T1000 (cell line): ENCODE measurements at places on chromosomes 13 and 19.

DNA sequence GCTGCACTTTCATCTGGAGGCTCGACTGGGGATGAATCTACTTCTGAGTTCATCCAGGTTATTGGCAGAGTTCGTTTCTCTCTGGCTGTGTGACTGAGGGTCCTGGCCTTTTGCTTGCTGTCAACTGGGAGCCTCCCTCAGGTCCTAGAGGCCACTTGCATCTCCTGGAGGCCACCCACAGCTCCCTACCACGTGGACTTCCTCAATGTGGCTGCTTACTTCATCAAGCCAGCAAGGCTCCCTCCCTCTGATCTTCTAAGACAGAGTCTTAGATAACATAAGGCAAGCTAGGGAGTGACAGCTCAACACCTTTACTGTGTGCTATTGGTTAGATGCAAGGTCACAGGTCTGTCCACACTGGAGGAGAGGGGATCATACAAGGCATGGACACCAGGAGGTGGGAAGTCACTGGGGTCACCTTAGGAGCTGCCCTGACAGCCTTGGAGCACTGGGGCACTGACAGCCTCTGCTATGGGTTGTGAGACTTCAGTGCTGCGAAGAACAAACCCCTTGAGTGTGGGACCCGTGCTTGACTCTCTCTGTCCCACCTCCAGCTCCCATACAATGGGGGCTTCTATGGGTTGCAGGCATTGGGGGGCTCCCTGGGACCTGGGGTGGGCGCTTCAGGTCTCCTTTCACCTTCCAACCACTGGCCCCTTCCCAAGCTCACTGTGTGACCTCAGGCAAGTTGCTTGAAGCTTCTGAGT lies 5.3 kb downstream of the FAM187B start:
- DNase-seq, result no peak

DNA sequence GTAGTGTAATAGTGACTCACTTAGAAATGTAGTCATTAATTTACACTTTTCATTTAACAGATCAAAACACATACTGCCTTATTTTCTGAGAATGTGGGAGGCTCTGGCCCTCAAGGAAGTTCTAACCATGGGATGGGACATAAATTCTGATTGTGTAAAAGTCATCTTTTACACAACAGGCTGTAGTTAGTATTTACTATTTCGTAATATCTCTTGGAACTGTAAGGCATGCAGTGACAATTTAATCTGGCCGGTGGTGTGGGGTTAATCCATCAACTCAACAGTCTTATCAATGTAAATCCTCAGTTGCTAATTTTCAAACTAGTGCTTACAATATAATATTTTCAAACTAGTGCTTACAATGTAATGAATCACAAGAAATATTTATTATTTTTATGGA lies 1599.2 kb downstream of the EFNB2 start:
- no peak for DNase-seq

DNA sequence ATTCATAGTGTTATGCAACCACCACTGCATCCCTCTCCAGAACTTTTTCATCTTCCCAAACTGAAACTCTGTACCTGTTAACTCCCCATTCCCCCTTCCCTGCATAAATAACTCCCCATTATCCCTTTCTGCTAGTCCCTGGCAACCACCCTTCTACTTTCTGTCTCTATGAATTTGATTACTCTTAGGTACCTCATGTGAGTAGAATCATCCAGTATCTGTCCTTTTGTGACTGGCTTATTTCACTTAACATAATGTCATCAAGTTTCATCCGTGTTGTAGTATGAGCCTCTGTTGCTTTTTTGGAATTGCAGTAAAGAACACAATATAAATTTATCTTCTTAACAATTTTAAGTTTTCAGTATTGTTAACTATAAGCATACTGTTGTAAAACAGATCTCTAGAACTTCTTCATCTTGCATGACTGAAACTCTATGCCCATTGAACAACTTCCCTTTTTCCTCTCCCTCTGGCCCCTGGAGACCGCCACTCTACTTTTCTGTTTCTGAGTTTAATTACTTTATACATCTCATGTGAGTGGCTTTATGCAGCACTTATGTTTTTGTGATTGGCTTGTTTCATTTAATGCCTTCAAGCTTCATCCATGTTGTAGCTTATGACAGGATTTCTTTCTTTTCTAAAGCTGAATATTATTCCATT lies 87.3 kb upstream of the ABCC4 start:
- DNase-seq, result no peak

GRCh38 chr19:51111606-51112005 lies 3.4 kb upstream of the CTU1 start:
- DNase-seq, result no peak

DNA sequence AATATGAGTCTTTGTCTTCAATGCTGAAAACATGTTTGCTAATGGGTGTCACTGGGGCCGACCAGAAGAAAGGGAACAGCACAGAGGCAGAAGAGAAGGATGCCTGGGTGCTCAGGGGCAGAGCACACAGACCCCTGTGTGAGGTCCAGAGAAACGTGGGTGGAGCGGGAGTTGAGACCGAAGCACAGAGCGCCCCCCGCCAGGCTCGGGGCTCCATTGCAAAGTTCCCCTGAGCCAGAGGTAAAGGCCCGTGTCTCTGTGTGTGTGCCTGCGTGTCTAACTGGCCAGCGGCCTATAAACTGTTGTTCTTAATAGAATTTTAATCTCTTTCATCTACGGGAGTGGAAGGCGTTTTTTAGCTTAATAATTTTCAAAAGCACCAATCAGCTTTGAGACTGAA lies 343.1 kb downstream of the TEX29 start:
- DNase-seq, result no peak

DNA sequence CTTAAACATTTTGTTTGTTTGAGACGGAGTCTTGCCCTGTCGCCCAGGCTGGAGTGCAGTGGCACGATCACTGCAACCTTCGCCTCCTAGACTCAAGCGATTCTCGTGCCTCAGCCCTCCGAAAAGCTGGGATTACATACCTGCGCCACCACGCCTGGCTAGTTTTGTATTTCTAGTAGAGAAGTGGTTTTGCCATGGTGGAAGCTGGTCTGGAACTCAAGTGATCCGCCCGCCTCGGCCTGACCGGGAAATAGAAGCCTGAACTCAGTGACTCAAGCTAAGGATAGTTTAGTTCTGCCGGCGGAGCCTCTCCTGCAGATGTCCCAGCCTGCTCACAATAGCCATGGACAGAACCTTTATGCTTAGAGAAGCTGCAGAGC lies 53.0 kb upstream of the ZNF254 start:
- DNase-seq, result peak; percentile 24

DNA sequence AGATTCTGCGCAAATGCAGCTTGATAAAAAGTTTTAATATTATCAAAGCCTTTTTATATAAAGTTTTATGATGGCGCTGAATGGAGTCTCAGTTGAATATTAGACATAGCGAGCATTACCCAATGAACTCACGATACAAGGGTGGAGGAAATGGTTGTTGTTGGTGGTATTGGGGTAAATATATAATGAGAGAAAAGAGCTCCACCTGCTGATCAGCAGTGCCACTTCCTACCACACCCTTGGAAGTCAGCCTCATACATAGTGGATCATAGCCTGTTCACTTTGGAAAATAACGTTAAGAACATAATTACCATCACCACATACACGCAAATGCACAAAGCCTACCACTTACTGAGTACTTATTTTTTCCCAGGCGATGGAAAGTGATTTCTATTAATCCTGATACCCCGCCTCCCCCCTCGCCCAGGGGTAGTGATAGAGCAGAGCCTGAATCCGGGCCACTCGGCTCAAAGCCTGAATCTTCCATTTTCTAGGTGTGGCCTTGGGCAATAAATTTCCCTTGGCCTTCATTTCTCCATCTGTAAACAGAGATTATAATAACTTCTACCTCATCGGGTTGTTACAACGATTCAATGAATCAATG lies 358.3 kb downstream of the KLF5 start:
- DNase-seq, result no peak

- no peak for DNase-seq
Observed at GRCh38 chr13:47000165-47000564, 103.3 kb upstream of the HTR2A start.

DNA sequence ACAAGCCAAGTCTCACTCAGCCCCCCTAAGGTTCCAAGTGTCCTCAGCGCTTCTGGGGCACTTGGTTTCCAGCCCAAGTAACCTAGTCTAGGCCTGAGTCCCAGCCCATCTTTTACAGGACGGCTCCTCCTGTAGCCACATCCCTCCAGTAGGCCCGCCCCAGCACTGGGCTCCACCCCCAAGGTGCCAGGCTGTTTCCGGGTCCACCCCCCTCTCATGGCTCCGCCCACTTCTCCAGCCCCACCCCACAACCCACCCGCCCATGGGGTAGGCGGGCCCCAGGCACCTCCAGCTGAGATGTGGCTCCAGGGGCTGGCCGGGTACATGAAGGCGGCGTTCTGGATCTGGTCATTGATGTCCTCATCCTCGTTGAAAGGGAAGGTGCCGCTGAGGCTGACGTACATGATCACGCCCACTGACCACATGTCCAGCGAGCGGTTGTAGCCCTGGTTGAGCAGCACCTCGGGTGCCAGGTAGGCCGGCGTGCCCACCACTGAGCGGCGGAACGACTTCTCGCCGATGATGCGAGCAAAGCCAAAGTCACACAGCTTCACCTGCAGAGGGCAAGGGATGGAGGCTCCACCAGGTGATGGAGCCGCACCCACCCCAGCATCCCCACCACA lies 17.2 kb upstream of the DACT3 start:
- no peak for DNase-seq

GRCh38 chr19:19406878-19407632 lies 1.6 kb downstream of the GATAD2A start:
- no peak for DNase-seq

- DNase-seq, result no peak
Observed at GRCh38 chr19:55161571-55162322, 4.2 kb upstream of the TNNI3 start.

DNA sequence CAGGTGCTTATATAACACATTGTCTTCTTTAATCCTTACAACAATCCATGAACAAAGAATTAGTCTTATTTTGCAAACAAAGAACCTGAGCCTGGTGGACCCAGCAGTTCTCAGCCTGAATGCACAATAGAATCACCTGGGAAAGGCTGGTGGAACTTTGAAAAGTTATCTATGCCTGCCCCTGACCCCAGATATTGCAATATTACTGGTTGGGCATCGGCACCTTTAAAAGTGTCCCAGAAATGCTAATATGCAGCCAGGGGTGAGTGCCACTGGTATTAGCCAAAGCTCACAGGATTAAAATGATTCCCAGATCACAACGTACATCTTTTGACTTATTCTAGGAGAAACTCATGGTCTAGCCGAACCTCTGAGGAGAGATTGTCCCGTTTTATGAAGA lies 268.8 kb downstream of the KLF5 start:
- DNase-seq, result no peak

DNA sequence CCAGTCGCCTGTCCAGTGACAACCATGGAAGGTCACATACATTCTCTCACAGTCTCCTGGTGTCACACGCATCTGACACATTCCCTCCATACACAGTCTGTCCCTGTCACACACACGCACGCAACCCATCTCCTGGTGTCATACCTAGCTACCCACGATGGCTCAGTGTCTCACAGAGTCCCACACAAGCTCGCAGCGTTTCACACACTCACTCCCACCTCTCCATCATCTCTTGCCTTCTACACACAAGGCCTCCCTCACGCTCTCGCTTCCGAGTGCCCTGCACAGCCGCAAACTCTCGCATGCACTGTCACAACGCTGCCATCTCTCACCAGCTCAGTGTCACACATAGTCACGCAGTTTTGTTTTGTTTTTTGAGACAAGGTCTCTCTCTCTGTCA lies 1.2 kb upstream of the GNG8 start:
- DNase-seq, result no peak

DNA sequence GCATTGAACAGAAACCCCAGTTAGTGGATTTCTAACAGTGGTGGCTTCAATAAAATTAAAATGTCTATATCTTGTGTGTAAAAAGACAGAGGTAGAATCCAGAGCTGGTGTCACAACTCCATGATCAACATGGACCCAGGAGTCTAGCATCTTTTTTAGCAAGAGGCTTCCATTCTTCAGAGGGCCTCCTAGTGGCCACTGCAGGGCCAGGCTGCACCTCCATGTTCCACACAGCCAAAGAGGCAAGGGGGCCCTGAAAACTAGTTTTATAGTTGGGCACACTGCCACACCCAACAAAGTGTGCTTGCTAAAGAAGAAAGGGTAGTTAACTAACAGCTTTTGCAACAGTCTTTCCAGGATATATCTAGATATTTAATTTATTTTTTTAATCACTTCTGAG lies 12.9 kb downstream of the N4BP2L1 start:
- no peak for DNase-seq

DNA sequence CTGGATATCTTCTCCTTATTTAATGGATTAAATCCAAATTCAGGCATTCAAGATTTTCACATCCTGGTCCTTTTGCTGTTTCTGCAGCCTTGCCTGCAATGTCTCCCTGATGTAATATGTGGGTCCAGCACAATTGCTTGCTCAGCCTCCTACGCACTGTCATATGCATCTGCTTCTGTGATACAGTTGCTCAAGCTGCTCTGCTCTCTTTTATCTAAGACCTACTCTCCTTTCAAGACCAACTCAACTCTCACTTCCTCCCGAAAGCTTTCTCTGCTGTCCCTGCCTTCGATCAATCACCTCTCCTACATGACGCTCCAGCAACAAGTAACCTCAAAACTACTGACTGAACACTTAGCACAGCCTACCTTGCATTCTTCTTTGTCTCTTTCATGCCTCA lies 138.2 kb downstream of the DCLK1 start:
- DNase-seq, result no peak

- DNase-seq, result no peak
Observed at GRCh38 chr19:11265785-11266236, 3.5 kb upstream of the DOCK6 start.

DNA sequence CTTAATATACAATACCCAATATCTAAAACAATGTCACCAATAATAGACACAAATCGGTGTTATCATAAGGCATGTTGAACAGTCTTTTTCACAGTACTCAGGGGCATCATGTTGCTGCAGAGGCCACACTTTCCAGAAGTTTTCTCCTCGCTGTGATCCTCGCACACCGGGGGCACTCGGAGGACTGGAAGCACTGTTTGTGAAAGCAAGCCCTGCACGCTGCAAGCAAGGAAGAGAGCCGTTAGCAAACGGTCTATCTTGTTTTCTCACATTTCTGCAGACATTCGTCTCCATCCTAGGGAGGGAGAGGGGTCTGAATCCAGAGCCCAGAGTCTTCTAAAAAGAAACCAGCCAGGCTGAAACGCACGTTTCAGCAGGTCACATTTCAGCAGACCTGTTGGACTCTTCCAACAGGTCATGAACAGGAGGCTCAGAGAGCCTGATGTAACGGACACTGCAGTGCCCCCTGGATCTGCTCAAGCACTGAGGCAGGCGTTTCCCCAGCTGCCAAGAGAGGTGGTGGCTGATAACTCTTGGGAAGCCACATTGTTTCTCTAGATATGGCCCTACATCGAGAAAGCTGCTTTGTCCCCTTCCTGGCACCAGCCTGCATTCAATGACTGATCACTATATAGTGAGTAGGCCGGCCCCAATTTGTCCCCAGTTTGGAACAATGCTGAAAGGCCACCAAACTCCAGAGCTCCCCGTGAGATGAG lies 43.6 kb downstream of the RUBCNL start:
- no peak for DNase-seq

GRCh38 chr19:40592170-40592569 lies 9.0 kb upstream of the LTBP4 start:
- DNase-seq, result no peak

DNA sequence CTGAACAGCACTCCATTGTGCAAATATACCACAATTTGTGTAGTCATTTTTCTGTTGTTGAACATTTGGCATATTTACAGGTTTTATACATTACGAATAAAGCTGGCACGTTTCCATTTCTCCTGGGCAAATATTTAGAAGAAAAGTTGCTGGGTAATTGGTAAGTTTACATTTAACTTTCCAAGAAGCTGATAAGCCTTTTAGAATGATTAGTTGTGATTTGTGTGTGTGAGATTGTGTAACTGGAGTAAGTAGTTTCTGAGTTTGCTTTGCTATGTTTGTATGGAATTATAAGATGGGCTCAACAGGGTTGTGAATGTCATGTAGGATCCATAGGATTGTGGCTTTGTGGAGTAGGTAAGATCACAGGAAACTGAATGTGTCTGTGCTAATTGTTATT lies 1.6 kb upstream of the ZNF529 start:
- no peak for DNase-seq
